H9 (cell line): ENCODE measurements at places on chromosomes 16 and 17.

DNA sequence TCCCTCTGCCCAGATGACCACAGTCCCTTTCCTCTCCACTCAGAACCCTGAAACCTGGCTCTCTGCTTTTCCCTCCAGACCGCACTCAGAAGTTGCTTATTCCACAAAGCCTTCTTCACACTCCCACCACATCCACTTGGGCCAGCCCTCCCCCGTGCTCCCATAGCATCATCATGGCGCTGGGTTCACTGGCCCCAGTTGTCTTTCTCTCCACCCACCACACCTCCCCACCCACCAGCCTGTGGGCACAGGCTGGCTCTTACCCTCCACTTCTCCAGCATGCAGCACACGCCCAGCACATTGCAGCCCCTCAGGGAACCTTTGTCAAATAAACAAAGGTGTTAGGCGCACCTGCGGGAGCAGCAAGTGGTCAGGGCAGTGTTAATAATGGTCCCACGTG, 130.0 kb downstream of the KATNIP start:
- no peak for DNase-seq

DNA sequence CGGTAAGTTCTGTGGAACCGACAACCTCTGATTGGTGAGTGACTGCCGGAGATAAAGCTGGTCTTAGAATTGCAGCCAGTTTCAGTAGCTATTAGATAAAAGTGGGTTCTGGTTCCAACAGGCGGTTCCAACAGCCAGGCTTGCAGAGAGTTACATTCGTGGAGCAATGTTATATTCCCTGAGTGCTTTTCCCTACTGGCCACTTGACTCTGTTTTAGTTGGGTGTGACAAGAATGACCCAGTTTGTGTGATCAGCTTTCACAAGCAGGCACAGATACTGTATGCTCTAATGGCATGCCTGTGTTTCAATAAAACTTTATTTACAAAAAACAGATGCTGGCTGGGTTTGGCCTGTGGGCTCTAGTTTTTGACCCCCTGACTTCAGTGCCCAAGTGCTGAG, 196.6 kb downstream of the SNX29 start:
- DNase-seq, result no peak

DNA sequence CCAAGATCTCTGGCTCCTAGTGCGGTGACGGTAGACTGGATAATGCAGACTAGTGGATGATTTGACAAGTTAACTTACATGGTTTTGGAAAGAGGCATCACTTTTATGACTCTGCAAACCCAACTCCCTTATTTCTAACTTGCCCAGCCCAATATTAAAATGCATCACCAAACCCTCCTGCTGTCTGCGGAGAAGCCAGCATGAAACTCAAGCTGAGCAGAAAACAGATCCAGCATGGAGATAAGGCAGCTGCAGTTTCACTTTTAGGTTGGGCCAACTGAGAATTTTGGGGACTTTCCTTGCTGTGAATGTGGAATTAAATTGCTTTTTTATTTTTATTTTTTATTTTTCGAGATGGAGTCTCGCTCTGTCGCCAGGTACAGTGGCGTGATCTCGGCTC, 27.8 kb downstream of the CDH1 start:
- DNase-seq, result no peak

DNA sequence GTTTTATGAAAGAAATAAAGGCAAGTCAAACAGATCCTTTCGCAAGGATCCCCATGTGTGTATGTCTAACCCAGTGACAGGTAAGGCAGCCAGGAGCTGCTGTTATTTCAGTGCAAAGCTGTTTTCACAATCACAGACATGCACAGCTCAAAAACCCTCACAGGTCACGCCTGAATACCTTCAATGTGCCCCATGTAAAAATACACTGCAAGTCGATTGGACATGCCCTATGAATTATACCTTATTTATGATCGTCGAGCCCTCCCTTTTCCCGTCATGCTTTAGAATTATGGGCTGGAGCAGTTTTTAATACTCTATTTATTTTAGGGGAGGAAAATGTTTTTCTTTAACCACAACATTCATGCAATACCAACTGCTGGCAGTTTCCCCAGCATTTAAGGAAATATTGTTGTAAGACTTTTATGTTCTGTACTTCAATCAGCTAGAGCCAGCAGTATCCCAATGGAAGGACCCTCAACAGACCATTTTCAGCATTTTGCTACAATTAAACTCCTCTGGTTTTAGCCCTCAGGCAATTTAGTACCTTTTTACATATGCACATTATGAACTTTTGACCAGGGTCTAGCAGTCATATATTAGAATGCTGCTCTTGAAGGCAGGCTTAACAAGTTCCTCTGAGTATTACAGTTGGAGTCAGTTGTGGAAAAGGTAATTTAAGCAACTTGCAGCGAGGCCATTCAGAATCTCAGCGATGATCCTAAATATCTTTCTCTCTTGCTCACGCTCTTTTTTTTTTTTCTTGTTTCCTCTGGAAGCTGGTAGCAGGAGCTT, 362.2 kb downstream of the WWOX start:
- no peak for DNase-seq

- DNase-seq, result no peak
Observed at GRCh38 chr17:72191356-72191755, 70.5 kb downstream of the SOX9 start.

DNA sequence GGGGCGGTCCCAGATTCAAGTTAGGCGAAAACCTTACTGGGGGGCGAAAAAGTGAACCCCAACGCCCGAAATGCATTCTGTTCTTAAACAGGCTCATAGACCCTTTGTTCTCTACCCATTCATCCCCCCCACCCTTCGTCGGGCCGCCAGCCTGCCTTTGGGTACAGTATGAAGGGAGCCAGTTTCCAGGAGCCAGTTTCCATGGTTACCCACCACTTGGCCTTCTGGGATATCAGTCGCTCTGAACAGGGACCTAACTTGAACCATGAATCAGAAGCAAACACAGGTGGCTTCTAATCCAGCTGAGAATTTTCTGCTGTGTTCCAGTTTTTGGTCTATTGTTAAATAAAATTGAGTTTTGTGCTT, 532 bp downstream of the DHX40 start:
- DNase-seq, result peak; percentile 81

DNA sequence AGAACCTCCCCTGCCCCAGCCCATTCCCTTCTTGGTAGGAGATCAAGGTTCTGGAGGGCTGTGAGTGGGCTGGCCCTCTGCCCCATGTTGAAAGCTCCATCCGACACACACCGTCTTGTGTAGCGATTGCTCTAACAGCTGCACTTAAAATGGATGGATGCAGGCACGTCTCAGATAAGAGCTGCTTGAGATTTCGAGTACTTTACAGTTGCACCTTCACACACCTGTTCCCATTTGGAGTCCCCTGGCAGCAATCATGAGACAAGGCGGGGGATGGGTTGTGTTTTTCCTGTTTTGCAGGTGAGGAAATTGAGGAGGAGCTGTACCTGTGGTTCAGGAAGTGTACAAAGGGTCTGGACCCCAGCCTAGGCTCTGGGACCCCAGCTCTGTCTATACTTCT, 25.6 kb upstream of the TAC4 start:
- peak; percentile 30 for DNase-seq

DNA sequence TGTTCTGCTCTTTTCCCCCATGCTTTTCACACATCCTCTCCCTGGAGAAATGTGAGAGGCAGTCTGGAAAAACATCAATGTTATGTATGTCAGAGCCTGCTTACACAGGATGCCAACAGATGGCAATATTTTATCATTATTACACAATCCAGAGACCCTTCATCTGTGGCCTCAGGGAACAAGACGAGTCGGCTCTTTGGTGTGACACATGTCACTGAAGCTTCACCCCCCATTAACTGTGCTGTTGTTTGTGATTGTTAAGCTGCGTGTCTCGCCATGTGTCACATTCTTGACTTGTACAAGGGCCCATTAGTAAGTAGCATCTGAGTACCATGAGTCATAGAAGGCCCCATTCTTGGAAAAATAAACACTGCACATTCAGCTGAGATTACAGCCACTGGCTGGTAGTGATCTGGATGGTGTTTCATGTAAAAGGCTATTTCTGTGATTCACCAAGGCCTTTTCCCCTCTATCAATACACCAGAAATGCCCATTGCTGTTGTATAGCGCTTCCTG, 682.1 kb upstream of the SOX9 start:
- no peak for DNase-seq

DNA sequence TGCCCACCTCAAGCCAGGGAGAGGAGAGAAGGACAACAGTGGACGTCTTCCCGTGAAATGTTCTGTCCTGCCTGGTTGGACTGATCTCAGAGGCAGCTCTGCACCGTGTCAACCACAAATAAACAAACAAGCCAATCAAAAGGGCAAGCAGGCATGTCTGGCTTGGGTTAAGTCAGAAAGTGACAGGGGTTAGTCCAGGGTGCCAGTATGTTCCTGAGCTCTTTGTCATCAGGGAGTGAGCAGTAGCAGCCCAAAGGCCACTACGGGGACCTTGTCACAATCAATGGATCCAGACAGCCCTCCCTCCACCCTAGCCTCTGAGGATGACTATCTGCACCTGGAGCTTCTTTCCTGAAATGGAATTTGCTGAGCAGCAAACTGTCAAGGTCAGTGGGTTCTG, 35.0 kb downstream of the CNGB1 start:
- DNase-seq, result no peak

GRCh38 chr16:85565340-85565739, 47.8 kb upstream of the GSE1 start:
- no peak for DNase-seq

GRCh38 chr17:14061666-14062560, 7.4 kb upstream of the COX10 start:
- no peak for DNase-seq

DNA sequence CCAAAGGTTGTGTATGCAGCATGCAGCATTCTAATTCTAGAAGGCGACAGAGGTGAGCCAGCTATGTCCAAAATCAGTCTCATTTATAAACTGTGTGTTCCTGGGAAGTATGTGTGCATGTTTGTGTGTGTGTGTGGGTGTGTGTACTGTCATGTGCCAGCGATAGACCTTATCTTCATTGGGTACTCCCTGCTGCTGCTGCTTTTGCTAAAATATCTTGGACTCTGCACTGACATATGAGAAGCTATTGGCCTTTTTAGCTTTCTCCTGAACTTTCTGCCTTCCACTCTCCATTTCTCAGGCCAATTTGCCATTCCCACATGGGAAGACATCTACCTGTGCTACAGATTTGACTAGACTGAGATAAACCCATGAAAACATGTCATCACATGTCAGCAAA, 2.0 kb upstream of the LPO start:
- no peak for DNase-seq

- DNase-seq, result no peak
Observed at GRCh38 chr17:83116783-83117555, 37.6 kb downstream of the METRNL start.

GRCh38 chr17:76845541-76846017, 22.6 kb upstream of the MGAT5B start:
- no peak for DNase-seq

DNA sequence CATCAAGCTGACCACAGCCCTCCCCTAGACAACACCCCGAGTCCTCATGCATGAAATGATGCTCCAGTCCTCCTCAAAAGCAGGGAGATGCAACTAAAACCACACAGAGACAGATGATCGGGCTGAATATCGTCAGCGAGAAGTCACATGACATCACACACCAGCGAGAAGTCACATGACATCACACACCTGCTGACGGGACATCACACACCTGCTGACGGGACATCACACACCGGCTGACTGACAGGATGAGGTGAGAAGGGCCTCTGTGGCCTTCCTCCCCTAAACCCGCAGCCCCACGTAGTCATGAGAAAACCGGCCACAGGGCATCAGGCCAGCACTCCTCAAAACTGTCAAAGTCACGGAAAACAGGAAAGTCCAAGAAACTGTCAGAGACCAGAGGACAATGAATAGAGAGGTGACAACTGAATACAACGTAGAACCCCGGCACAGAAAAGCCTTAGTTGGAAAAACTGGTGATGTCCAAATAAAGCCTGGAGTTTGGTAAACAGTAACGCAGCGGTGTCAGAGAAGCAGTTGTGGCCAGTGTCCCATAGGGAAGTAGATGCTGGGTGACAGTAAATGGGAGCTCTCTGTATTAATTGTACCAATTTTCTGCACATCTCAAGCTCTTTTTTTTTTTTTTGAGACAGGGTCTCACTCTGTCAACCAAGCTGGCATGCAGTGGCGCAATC, 14.3 kb downstream of the LITAF start:
- no peak for DNase-seq

DNA sequence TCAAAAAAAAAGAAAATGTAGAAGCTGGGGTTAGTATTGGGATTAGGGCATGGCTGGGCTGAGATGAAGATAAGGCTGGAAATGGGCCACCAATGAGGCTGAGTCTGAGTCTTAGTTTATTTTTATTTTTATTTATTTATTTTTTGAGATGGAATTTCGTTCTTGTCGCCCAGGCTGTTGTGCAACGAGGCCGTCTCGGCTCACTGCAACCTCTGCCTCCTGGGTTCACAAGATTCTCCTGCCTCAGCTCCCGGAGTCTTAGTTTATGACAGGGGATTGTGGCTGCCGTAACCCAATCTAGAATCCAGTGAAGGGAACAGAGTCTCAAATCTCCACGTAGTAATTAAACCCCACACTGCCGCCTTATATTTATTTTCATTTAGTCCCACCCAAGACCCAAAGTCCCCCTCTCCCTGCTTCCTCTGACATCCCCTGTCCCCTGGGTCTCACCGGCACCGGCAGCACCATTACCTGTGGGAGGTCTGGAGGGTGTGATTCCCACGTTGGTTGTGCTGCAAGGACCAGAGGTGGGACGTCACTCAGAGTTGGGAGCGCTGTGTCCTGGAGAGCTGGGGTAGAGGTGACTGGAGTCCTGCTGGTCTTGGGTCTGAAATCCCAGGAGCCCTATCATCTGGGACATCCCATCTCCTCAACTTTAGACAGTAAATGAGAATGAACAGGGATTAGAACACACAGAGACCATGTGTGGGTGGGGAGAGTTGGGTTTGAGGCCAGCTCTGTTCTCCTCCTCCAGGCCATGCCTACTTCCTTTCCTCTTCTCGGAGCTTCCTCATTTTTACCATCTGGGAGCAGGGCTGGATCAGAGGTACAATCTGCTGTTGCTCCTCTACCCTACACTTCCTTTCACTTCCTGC, at the start of gene CLEC10A:
TSS of gene CLEC10A (minus strand) at position 671 of the 875 bp plus-strand sequence. CDS start 1,439 bp downstream, outside the sequence.
- DNase-seq, result no peak

GRCh38 chr17:29176558-29177351, 3.4 kb downstream of the MYO18A start:
- peak; percentile 88 for DNase-seq
